ENCODE measurements at places on chromosomes 1 and 21.

- DNase-seq, result no peak
Observed at GRCh38 chr21:46397211-46397905, 61.3 kb upstream of the DIP2A start.

GRCh38 chr1:187396929-187397796, 568.4 kb downstream of the PLA2G4A start:
- no peak for DNase-seq

GRCh38 chr1:173507205-173507846, 30.2 kb downstream of the PRDX6 start:
- no peak for DNase-seq

DNA sequence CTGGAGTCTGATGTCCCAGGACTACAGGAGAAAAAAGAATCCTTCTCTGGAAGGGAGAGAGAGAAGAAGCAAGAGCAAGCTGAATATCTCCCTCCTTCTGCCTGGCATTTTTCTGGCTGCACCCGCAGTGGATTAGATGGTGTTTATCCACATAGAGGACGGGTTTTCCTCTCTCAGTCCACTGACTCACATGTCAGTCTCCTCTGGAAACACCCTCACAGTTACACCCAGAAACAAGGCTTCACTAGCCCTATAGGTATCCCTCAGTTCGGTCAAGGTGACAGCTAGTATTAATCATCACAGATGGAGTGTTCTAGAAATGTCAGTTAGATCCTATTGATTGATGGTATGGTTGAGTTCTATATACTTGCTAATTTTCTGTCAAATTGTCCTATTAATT, 87.9 kb downstream of the RHOU start:
- DNase-seq, result no peak

DNA sequence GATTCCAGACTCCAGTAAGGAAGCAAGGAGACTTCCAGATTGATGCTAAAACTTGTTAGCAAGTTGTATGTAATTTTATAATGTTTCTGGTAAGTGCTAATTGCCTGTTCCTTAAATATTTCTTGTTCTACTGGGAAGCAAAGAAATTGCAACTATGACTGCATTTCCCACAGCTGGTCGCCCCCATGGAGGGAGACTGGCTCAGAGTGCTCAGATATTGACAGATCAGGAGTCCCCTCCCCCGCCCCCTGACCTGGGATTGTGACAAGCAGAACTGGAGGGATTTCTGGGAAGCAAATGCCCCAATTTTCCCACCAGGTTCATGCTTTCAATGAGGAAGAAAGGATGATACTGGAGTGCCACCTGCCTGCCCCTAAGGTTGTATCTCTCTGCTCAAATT, 82.2 kb upstream of the HMGB4 start:
- no peak for DNase-seq

- no peak for DNase-seq
Observed at GRCh38 chr1:3577300-3577699, 34.0 kb downstream of the MEGF6 start.

DNA sequence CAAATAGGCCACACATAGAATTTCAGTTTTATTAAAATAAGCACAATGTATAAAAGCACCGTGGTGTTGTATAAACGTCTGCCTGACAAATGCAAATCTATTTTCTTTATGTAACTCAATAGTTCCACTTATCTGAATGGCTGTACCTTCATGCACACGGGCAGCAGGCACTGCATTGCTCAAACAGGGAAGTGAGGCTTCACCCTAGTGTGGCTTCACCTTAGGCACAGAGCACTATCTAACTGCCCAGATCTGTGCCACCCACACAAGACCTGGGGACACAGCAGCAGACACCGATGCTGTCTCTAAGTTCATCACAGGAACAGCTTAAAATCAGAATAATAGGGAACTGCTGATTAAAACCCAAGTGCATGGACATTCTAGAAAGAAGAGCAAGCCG, 6.0 kb upstream of the KNCN start:
- DNase-seq, result no peak

- no peak for DNase-seq
Observed at GRCh38 chr1:223337174-223337869, 26.7 kb downstream of the SUSD4 start.
